ENCODE measurements at places on chromosomes 11 and 22.

GRCh38 chr11:129593098-129593497, 217.4 kb downstream of the BARX2 start:
- no peak for DNase-seq

- no peak for DNase-seq
Measured at GRCh38 chr11:81870066-81870412, 863.6 kb downstream of the FAM181B start.

- peak; percentile 28 for DNase-seq
Measured at GRCh38 chr11:71138737-71139425, 113.5 kb downstream of the SHANK2 start.

- DNase-seq: no peak
Measured at GRCh38 chr11:99519095-99519494, 498.3 kb downstream of the CNTN5 start.

- DNase-seq: no peak
Measured at GRCh38 chr22:45319324-45319685, 9.6 kb downstream of the FAM118A start.
